Activated T-cell treated with anti-CD3 and anti-CD28 coated beads, Interleukin-2, amount 50 U/mL, for 72 hours (primary cell): ENCODE measurements at places on chromosomes 12 and 14. TPM values are rescaled to one million over a fixed set of nuclear protein-coding genes. Genes with fewer than 3 reads are reported as not detected.
A peak's percentile ranks its signal among the peaks of the same experiment; 100 is the strongest.

- DNase-seq, result peak; percentile 90
These were observed 9.5 kb downstream of the SHMT2 start for GRCh38 chr12:57238854-57239554.

GRCh38 chr14:75859746-75860145, 122.0 kb downstream of the TGFB3 start:
- DNase-seq, result no peak

GRCh38 chr12:47359310-47360092, 279.7 kb upstream of the AMIGO2 start:
- DNase-seq, result no peak

- no peak for DNase-seq
These were observed 11.7 kb downstream of the RTL1 start for GRCh38 chr14:100891501-100892445.

- no peak for DNase-seq
These were observed 23.7 kb downstream of the FOXN3 start for GRCh38 chr14:89393222-89393745.

- no peak for DNase-seq
These were observed 215.0 kb downstream of the PRKD1 start for GRCh38 chr14:29712601-29713000.

DNA sequence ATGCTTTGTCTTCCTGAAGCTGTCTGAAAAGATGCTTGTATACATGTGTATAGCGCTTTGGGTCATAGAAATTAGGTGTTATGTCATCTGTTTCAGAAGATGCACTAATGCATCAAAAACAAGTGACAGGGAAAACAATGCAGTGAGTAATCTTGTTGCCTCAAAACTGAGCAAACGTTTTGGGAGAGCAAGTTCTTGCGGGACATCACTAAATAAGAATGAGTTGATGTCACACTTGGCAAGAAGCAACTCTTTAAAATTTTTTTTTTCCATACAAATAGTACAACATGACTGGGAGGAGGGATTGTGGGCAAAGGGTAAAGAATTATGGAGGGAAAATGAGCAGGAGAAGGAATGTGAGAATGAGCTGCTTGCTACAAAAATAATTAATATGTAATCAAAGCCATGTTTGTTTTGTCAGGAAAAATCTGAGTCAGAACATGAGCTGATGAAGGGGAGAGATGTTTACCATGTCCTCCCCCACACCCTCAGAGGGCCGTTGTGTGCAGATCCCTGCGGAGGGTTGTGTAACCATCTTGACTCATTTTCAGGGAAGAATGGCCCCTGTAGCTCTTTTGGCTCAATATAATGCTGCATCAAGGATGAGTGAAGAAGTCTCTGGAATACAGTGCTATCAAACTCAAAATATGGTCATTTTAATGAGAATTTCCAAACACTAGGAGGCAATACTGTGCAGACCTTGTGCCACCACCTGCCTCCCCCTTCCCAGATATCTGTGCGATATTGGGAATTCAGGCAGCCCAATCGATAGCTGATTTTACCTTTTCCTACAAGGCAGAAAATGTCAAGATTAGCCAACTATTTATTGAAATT, 41.4 kb downstream of the BORCS5 start:
- no peak for DNase-seq

- DNase-seq, result no peak
These were observed 184.6 kb upstream of the TMEM260 start for GRCh38 chr14:56394826-56395530.

DNA sequence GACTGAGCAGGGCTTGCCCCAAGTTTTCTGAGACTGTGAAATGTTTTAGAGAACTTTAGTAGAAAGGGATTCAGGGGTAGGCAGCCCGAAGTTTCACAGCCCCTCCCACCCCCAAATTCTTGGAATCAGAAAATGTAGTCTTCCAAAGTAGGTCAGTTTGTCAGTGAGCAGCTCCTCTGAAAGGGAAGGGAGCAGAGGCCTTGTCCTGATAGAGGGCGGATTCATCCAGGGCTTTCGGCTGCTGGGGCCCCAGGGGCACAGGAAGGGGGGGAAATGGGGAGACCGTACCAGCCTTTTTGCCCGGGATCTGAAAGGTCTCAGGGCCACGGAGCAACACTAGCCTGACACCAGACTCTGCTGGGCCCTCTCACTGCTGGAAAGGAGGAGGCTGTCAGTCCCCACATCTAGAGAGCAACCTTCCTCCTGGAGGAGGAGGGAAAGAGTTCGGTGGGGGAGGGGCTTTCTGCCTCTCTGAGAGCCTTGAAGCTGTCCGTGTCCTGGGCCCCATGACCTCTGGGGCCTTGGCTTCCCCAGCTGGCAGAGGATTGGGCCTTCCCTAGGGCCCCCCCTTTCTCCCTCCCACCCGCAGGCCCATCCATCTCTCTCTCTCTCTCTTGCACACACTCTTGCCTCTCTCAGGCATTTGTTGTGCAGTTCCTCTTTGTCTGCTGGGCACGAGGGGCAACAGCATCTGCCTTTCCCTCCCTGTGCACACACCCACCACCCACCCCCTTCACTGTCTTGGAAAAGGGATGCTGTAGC, at the start of gene IKZF4:
TSS of gene IKZF4 (plus strand) at position 621 of the 762 bp plus-strand sequence. CDS start 451 bp downstream, outside the sequence.
- peak; percentile 29 for DNase-seq

DNA sequence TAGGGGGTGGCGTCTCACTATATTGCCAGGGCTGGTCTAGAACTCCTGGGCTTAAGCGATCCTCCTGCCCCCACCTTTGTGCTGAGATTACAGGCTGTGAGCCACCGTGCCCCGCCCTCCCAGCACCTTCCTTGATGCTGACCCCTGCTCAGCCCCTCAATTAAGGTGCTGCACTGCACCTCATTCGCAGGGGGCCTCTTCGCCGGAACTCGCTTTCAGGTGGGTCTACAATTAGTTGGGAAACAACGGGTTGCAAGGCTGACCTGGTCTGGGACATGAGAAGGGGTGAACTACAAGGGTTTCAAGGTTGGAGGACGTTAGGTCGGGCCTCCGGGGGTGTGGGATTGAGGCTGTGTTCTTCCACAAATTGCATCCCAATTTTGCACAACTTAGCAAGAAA, 1.2 kb upstream of the NOP2 start:
- no peak for DNase-seq

- no peak for DNase-seq
These were observed 547 bp upstream of the OR4K15 start for GRCh38 chr14:19974844-19975243.

GRCh38 chr14:64654901-64655300, 49.3 kb upstream of the PLEKHG3 start:
- no peak for DNase-seq

The TSPAN11 gene
- total RNA-seq, result 0.07 TPM

The ZNF26 gene
- 22.9 TPM for total RNA-seq

The RPGRIP1 gene
- total RNA-seq, result not detected

The OLR1 gene
- not detected for total RNA-seq
